ENCODE measurements at places on chromosomes 11 and 22. TPM values are rescaled to one million over a fixed set of nuclear protein-coding genes. Genes with fewer than 3 reads are reported as not detected.

Gene ROM1
- total RNA-seq = 5.5 TPM

Gene OR4A16
- total RNA-seq = not detected

Gene FGF3
- total RNA-seq = not detected

Gene KMT2A
- 35.8 TPM for total RNA-seq

Gene KCNQ1OT1
- total RNA-seq = 8.1 TPM

Gene BAIAP2L2
- 0.32 TPM for total RNA-seq

Gene ESAM
- not detected for total RNA-seq

Gene OR5T3
- total RNA-seq = not detected

Gene CARD16
- 3.5 TPM for total RNA-seq

Gene CDC42EP2
- total RNA-seq = 79.5 TPM

Gene HORMAD2
- not detected for total RNA-seq

Gene MSANTD2
- total RNA-seq = 13.0 TPM

Gene RFPL1
- total RNA-seq = not detected

Gene SMTNL1
- not detected for total RNA-seq

Gene KLHDC7B
- total RNA-seq = 0.12 TPM

Gene OSBP
- total RNA-seq = 30.3 TPM

Gene C11orf52
- total RNA-seq = 0.49 TPM

All from hair follicle dermal papilla cell (primary cell).